ENCODE measurements at places on chromosomes 3 and 15. TPM values are rescaled to one million over a fixed set of nuclear protein-coding genes. Genes with fewer than 3 reads are reported as not detected.

DNA sequence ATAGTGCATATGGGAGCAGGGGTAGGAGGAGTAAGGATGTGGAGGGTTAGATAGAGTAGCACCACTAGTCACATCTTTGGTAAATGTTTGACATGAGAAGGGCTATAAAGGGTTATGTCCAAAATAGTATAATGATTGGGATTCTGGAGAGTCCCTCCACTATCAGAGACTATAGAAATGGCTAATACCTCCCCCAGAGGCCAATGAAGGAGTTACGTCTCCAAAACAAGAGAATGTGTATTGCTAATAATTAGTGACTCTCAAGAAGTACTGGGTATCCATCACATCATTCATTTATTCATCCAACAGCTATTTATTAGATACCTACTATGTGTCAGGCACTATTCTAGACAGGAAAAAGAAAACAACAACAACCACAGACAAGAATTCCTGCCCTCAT, 203.7 kb upstream of the UMPS start:
- no peak for DNase-seq

GRCh38 chr3:3753416-3753815, 45.8 kb upstream of the LRRN1 start:
- DNase-seq: no peak

DNA sequence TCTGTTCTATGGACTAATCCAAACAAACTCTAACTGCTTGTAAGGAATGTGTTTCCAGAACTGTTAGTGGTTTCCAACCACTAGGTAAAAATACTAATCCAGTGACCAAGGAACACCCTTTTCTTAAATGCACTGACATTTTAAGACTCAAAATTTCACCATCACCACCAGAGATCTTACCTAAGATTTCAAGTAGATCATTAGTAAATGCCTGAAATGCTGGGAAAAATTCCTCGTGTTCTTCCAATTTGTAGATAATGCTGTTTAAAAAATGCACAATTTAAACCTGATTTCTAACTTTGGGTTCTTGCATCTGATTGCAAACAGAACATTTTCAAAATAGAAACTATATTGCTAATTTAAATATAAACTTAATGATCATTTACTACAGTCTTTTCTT, 63.4 kb downstream of the ESYT3 start:
- DNase-seq: no peak

- no peak for DNase-seq
Measured at GRCh38 chr3:14570089-14570488, 29.9 kb upstream of the GRIP2 start.

Gene ARRDC4
- 13.1 TPM for total RNA-seq

GRCh38 chr3:72335458-72336095, 512.7 kb downstream of the SHQ1 start:
- DNase-seq: no peak

DNA sequence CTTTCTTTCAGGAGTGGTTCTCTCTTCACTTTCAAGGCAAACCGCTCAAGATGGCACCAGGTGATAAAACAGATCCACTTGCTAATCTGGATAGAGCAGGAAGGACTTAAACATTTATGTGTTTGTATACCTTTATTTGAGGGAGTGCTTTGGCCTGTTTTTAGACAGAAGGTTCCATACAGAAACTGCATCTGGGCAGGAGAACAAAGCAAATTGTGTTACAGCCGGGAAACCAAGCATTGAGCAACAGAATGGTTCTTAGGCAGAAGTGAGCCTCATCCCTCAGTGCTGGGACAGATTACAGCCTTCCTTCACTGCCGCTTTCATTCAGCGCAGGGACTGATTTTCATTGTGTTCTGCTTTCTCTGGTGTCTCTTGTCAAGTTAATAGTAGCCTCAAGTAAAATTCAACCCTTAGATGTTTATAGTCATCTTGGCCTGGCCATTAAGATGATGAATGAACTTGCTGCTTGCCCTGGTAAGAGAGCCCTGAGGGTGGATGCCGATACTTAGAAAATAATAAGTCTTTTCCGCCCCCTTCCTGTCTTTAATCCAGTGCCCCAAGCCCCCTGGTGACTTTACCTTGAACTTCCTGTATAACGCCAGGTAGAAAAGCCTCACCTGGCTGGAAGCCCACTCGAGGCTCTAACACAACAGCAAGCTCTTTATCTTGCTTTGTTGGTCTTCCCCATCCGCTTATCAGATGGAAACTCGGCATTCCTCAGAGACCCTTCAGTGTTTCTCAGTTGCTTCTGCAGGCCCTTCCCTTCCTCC, 168.0 kb upstream of the CTDSPL start:
- DNase-seq: no peak

DNA sequence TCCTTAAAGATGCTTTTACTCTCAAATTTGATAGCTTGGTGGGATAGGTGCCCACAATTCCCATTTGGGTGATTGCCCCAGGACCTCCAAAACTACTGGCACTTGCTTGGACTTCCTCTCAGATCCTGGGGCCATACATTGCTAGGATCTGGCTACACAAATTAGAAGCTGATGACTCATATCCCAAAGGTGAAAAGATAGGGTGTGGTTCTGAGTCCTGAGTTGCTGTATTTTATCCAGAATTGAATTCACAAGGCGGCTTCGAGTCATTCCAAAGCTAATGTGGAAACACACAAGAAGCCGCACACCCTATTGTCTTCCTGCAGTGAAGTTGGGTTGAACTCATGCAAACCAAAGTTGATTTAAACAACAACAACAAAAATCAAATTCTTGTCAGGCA, 53.4 kb downstream of the DUT start:
- DNase-seq: no peak

DNA sequence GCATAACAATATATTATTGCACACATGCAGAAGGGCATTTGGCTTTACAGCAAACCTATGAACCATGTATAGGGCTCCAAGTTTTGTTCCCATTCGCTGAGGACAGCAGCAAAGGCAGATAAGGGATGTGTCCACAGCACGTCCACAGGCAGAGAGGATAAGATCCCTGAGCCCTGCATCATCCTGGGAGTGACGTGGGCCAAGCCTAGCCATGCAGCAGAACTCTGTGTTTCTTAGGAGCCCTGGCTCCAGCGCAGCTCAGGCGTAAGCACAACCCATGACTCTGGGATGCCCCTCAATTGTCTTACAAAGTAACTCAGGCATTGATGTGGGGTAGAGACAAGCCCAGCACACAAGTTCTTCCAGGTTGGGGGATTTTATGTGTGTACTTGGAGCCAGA, 194.3 kb upstream of the CTDSPL start:
- DNase-seq: no peak

DNA sequence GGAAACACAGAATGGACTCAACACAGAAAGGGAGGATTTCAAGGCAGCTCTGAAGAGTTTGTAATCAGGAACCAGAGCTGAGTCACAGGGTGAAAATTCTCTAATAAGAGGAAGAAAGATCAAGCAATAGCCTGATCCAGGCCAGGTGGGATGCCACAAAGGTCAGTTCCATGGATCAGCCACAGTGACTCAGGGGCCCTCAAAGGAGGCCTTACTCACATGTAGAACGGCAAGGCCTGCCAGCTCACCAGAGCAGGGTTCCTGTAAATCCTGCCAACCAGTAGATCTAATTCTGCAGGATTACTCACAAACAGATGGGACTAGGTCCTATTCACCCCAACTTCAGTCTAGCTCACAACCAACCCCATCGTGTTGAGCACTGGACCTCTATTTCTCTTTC, 78.3 kb upstream of the PPP2R3A start:
- DNase-seq: no peak

All from psoas muscle (tissue), 8 donors.